Stimulated activated CD4-positive, alpha-beta T cell treated with anti-CD3 and anti-CD28 coated beads, Interleukin-1b, Interleukin-23, amount 100 ng/mL, for 4 hours (primary cell): ENCODE measurements at places on chromosomes 7 and 10.

DNA sequence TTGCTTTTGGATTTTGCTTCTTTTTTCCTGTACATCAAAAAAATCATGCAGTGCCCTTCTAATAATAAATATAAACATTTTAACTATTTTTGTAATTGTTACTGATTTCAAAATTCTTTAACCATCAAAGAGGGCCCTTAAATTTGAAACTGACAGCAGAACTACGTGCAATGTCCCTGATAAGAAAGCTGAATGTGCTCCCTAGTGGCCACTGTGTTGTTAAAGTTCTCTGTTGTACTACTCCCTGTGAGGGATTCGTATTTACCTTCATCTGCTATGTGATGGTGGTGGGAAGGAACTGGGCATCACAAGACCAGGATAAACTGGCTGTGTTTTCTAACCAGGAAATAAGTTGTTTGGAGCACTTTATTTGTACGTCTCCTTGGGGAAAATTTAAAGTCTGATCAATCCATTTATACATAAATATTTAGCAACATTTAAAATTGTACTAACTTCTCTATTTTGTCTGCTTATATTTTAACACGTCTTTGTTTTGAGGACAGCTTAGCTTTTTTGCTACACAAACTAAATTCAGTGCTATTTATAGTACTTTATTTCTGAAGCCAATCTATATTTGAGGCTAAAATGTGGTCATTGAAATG is 322.4 kb downstream of the HGF start:
- DNase-seq, result no peak

GRCh38 chr7:12879139-12879538 is 191.7 kb downstream of the ARL4A start:
- no peak for DNase-seq

DNA sequence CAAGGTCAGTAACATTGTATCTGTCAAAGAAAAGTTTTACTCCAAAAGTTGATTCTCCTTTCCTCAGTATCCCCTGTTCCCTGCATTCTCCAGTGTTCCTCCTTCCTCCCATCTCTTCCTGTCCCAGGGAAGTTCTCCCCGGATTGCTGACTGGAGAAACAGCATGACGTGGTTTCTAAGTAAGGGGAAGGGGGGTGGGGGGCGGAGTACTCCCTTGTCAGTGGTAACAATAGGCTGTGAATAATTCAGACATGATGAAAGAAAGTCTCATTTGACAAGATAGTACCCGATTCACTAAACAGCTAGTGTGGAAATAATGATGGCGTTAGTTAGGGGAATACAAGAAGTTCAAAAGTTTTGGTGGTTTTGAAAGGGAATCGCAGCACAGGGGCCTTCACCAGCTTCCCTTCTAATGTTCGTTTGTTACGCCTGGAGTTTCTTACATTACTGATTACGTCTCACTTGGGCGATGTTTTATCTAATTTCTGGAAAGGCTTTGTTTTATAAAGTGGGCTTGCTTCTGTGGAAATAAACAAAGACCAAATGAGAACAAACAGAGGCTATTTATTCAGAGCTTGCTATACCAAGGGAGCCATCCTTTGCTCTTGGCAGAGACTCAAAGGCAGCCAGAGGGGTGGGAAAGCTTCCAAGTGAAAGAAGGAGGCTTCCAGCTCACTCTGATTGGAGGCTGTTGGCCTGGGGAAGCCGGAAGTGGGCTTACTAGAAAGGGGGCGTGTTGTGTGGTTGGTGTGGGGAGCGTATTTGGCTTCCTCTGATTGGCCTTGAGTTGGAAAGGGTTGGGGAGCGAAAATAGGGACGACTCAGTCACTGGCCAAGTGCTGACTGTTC is 453.7 kb downstream of the SDK1 start:
- no peak for DNase-seq

- DNase-seq, result no peak
These were observed 95.6 kb downstream of the SNX13 start for GRCh38 chr7:17844514-17845196.

DNA sequence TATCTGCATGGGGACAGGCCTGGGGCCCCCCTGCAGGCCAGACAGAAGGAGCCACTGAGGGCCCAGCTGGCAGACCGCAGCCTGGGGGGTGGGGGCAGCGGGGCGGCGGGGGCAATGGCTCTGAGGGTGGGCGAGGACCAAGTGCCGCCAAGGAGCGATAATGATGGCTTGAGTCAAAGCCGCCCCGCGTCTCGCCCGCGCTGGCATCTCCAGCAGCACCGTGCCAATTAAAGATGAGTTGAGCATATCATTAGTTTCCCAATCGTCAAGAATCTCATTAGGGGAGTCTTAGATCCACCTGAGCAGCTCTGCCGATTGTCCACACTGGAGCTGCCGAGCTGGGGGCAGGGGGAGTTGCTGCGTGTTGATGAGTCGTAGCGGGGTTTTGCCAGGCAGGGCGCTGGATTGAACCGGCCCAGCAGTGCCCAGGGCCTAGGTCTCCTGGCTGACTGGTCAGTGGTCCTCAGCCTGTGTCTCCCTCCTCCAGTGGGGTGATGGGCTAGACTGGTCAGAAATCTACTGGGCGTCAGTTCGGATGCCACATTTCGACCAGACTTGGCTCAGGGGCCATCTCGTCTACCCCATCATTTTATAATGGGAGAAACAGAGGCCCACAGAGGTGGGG is 41.0 kb upstream of the PSMG3 start:
- no peak for DNase-seq

GRCh38 chr7:100464210-100464660 is at the start of gene SPACDR:
SPACDR (minus strand) TSS chr7:100464260; CDS start chr7:100464025, 235 bp downstream.
- DNase-seq, result no peak

- DNase-seq, result no peak
These were observed 652.1 kb downstream of the PHTF2 start for GRCh38 chr7:78450706-78451105.

- no peak for DNase-seq
These were observed 8.4 kb upstream of the BMPR1A start for GRCh38 chr10:86747796-86748581.

DNA sequence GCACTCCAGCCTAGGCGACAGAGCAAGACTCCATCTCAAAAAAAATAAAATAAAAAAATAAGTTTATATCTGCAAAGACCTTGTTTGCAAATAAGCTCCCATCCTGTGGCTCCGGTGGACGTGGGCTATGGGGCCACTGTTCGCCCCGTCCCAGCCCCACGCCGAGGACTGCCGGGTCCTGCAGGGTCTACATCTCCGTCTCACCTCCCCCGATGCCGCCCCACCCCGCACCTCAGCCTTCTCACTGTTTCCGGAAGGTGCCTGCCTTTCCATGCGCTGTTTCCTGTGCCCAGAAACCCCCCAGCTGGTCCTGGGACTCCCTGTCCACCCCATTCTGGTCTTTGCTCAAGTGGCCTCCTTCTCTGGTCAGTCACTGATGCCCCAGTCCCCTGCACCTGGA is 5.0 kb upstream of the INTS1 start:
- no peak for DNase-seq

DNA sequence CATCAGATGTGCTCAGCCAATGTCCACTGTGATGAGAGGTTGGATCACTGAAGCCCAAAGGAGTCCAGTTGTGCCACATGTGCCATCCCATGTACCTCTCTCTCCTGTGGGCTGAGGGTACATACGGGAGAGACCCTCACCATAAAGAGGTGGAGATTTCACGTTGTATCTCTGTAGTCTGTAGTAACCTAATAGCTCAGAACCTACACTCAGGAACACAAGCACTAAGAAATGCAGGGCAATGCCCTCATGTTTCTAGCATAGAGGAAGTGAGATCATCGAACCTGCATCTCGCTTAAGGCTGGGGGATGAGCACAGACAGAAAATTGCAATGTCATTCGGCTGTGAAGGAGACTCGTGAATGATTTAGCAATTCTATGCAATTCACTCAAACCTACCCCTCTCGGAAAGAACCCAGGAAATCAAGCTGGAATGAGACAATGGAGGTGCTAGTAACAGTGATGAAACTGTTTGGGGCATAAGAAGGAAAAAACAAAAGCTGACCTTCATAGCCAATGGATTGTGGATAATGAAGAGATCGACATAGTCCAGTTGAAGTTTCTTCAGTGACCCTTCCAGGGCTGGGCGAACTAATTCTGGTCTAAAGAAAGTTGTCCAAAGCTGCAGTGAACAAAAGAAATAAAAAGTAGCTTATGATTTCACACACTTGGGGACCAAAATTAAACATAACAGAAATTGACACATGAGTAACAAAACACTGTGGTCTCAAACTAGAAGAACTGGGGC is 80.3 kb upstream of the UCN3 start:
- DNase-seq, result no peak

DNA sequence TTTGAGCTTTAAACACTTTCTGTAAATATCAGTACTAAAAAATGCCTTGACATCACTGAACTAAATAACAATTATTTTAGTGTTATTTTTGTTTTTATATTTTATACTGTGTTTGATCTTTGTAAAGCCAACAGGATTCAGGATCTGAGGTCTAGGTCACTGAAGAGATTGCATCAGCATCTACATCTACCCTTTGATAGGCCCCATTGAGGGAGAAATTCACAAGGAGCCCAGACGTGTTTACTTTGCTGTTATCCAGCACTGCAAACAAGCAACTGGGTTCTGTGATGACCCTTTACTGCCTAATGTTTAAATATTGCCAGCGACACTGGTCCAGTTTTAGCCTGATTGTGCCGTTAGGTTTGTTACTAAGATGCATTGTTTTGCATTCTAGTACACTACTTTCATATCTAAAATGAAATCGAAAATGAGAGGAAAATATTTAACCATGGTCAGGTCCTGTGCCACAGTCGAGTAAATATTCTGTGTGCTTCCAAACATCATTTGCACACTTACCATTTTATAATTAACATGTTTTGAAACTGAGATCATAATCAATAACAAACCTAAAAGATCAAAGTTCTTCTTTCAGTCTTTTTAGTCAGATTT is 48.7 kb downstream of the SP8 start:
- DNase-seq, result no peak

- DNase-seq, result no peak
These were observed 111.3 kb upstream of the RHEB start for GRCh38 chr7:151630851-151631569.

- DNase-seq, result no peak
These were observed 85.6 kb downstream of the SDK1 start for GRCh38 chr7:3386423-3387190.

GRCh38 chr7:36306722-36307121 is 82.9 kb upstream of the ANLN start:
- no peak for DNase-seq

GRCh38 chr7:45684910-45685618 is 110.9 kb downstream of the ADCY1 start:
- no peak for DNase-seq

- DNase-seq, result no peak
These were observed 72.5 kb upstream of the NKX6-2 start for GRCh38 chr10:132858121-132859081.

DNA sequence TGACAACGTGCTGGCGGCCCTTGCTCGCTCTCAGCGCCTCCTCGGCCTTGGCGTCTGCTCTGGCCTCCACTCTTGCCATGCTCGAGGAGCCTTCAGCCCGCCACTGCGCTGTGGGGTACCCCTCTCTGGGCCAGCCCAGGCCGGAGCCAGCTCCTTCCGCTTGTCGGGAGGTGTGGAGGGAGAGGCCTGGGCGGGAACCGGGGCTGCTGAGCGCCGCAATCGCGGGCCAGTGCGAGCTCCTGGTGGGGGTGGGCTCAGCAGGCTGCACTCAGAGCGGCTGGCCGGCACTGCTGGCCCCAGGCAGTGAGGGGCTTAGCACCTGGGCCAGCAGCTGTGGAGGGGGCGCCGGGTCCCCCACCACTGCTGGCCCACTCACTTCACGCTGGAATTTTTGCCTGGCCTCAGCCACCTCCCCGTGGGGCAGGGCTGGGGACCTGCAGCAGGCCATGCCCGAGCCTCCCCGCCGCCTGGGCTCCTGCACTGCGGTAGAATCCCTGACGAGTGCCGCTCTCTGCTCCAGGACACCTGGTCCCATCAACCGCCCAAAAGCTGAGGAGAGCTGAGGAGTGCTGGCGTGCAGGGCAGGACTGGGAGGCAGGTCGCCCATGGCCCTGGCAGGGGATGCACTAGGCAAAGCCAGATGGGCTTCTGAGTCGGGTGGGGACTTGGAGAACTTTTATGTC is 372.2 kb upstream of the NRG3 start:
- no peak for DNase-seq

- no peak for DNase-seq
These were observed 79.1 kb downstream of the RAMP3 start for GRCh38 chr7:45236666-45237065.

GRCh38 chr7:94003446-94004023 is 620 bp downstream of the BET1 start:
- DNase-seq, result no peak

GRCh38 chr10:112899391-112900065 is 50.5 kb upstream of the TCF7L2 start:
- DNase-seq, result no peak

- DNase-seq, result no peak
These were observed 30.0 kb upstream of the KNDC1 start for GRCh38 chr10:133129859-133130495.

DNA sequence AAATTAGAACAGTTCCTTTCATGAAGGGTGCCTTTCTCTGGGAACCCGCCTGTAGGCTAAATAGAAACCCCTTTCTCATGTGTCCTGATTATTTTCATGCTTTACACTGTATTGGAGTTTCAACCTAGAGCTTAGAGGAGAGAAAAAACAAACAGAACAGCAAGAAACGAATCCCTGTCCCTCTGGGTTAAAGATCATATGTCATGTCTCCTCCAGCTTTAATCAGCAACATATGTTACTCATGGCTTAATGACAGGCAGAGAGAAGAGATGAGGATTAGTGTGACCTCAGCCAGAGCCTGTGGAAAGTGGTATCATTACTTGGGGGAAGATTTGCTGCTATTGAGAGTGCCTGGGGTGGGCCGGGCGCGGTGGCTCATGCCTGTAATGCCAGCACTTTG is 32.1 kb downstream of the CRCP start:
- DNase-seq, result no peak

DNA sequence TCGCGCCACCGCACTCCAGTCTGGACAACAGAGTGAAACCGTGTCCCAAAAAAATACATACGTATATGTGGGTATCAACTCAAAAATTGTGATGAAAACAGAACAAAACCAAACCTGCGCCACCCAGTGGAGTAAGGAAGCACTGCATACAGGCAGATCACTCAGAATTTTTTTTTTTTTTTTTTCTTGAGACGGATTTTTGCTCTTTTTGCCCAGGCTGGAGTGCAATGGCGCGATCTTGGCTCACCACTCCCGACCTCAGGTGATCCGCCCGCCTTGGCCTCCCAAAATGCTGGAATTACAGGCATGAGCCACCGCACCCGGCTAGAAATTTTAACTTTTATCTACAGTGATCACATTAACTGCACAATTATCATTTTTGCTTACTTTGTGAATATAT is 9.1 kb upstream of the TMEM236 start:
- peak; percentile 59 for DNase-seq

DNA sequence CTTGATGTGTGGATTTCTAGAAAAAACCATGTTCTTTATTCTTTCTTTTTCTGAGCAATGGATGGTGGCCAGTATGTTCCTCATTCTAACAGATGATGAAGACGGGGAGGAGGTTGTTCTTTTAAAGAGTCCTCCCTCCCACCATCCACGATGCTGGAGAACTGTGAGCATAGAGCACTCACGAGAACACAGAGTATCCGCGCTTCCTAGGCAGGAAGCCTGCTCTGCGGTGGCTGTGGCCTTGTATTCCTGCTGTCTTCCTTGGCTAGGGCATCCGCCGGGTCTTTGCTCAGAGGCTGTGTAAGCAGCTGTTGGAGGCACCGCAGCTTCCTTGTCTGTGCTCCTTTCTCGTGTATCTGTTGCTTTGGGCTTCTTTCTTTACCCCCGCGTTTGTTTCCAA is 214.2 kb downstream of the CCDC3 start:
- no peak for DNase-seq
